Caudate nucleus (tissue), 63 donors: ENCODE measurements at places on chromosomes 7 and 10.

DNA sequence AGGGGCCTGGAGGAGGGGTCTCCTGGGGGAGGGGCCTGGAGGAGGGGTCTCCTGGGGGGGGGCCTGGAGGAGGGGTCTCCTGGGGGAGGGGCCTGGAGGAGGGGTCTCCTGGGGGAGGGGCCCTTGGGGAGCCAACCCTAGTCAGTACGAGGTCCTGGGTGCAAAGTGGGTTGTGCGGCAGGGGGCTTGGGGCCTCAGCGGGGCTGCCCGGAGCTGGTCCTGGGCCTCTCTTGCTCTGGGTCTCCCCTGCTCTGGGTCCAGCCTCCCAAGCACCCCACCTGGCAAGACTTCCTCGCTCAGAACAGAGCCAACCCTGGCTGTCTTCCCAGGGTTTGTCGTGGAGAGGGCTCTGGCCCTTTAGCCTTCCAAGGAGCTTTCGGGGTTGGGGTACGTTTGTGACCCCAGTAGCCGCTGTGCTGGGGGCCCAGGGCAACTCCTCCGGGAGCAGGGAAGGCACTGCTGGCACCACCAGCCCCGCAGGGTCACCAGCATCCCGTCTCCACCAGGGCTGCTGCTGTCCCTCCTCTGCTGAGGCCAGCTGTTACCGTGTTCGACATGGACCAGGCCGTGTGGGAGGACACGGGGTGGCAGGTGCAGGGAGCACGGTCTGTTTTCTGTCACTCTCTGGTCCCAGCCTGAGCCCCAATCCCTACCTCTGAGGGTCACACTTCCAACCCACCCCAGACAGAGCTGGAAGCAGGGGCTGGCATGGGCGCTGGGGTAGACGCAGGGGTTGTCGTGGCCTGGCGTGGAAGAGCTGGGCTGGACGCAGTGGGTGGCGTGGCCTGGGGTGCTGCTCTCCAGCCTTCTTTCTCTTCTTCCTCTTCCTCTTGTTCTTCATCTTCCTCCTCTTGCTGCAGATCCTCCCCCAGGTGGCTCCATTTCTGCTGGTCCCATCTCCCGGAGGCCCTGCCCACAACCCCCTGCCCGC lies 22.8 kb downstream of the PWWP2B start:
- DNase-seq = no peak

DNA sequence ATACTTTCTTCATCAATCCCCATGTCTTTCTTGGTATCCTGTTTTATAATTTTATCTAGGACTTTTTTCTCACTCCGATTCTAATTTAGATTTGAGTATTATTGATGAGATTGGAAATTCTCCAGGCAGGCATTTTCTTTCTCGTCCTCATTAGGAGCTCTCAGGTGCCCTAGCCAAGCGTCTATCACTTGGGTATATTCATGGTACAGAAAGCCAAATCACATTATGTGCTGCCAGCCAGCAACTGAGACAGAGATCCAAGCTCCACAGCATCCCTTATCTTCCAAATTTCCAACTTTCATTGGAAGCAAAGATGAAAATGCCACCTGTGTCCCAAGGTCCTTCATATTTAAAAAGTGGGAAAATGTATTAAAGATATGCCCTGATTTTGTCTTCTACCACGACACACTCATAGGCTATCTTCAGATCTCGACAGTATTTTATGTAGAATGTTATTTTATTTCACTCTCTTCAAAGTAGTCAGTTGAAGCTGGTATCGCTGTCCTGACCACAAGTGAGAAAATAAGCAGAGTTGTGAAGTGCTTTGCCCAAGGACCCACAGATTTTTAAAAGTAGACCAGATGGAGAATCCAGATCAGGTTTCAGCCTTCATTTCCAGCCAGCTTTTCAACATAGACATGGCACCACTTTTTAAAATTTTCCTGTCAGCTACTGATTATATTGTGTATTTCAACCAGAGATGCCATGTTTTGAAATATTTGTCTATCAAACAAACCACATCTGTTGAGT lies 773.4 kb downstream of the CNTNAP2 start:
- DNase-seq = no peak

DNA sequence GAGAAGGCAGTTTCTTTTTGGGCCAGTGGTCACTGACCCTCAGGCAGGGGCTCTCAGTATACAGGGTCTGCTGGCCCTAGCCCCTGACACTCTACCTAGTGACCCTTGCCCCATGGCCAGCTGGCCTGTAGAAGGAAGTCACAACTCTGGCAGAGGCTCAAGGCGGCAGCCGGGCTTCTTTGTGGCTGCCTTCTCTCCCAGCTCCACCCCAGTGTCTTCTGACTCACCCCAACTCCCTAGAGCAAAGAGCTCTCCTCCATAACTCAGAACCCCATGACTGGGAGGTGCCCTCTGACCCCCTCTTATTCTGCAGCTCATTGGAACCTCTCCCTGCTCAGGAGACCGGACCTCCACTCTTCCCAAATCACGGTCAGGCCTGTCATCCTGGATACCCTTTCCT lies 358.2 kb downstream of the FGFR2 start:
- DNase-seq = no peak

DNA sequence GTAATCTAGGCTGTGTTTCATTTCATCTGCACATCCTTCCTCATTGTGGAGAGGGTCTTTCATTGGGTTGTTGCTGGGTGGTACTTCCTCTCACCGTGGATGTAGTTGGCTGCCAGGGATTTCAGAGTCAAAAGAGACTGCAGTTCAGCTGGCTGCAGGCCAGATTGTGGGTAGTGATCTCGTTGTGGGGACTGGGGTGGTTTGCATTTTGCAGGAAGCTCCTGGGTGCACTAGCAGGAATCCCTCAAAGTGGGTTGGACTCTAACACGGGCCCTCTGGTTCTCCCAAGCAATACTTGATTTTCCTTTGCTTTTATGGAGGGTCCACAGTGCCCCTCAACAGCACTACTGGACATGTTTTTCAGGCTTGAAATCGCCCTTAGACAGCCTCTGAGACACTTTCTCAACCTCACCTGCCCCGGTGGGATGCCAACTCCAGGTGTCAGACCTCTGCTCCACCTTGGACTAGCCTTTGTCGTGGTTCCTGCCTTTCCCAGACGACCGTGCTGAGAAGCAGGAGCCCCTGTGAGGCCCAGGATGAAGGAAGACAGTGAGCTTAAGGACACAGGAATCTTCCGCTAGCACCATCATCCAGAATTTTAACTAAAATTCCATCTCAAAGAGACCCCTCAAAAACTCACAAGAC lies 23.9 kb upstream of the ZNF273 start:
- DNase-seq = no peak

- DNase-seq = no peak
These were observed 57.0 kb upstream of the CC2D2B start for GRCh38 chr10:95850791-95851190.

- DNase-seq = no peak
These were observed 56.3 kb upstream of the ITPRID1 start for GRCh38 chr7:31457551-31457950.

GRCh38 chr10:5512881-5513612 lies 11.7 kb upstream of the CALML3 start:
- peak; percentile 51 for DNase-seq

GRCh38 chr7:50310361-50310760 lies 5.8 kb downstream of the IKZF1 start:
- DNase-seq = no peak

DNA sequence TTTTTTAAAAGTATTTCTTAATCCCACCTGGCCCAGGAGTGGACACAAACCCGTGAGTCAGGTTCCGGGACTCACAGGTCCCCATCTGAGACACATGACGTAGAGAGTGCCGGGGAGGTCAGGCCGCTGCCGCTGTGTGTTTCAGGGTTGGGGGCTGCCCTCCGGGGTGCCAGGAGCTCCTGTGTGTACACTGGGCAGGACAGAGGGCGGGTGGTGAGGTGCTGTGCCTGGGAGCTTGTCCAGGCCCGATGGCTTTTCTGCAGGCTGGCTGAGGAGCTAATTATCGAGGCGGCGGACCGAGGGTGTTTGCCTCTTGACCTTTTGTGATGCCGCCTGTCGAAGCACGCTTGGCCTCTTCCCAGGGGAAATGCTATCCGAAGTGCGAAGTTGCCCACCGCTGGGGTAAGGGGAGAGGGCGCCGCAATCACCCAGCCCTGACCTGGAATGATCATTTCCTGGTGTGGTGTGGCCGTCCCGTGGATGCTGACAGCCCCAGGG lies 42.1 kb downstream of the FOXL3 start:
- DNase-seq = no peak

- DNase-seq = no peak
These were observed 369.6 kb upstream of the DPP6 start for GRCh38 chr7:153682628-153683027.
